ELF-1 (cell line): ENCODE measurements at places on chromosomes 7 and 10.

DNA sequence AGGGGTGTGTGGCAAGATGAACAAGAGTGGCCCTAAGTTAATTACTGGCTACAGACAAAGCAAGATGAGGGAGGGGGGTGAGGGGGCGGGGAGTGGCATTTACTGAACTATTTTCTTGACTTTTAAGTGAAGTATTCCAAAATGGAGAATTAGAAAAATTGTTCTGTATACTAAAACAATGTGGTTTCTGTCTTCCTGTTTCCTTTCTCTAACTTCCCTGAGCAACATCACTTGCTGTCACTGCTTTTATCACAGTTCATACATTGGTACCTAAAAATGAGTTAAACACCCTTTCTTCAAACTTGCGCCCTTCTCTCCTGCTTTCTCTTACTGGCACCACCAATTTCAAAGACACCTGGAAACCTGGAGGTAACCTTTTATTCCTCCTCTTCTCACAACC lies 21.6 kb downstream of the PDZD8 start:
- no peak for DNase-seq

DNA sequence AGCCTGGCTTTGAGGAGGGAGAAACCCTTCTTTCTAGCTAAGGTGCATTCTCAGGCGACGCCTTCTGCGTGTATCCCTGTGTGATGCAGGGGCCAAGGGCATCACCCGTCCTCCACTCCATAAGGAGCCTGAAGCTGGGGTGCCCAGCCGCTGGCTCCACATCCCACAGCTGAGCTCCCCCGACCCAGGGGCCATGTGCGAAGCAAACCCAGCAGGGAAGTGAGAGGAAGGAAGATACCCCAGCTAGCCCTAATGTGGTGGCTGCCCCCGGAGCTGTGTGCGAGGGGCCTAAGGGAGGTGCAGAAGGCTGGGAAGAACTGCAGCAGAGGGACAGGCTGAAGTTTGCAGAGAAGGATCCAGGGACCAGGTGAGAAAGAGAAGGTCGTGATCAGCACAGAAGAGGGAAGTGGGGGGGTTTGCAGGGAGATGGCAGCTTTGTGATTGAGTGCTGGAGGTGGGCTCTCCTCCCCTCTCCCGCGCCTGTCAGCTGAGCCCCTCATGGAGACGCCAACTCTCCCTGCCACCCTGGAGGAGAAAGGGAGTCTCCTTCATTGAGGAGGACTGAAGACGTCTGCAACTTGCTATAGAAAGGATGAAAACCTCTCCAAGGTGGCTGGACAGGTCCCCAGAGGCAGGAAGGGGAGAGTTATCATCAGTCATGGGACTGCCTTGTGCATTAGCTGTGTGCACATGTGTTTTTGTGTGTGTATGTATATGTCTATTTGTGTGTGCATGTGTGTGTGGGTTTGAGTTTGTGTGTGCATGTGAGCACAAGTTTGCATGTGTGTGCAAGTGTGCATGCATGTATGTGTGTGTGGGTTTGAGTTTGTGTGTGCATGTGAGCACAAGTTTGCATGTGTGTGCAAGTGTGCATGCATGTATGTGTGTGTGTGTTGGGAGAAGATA lies 3.5 kb upstream of the CALML5 start:
- no peak for DNase-seq

DNA sequence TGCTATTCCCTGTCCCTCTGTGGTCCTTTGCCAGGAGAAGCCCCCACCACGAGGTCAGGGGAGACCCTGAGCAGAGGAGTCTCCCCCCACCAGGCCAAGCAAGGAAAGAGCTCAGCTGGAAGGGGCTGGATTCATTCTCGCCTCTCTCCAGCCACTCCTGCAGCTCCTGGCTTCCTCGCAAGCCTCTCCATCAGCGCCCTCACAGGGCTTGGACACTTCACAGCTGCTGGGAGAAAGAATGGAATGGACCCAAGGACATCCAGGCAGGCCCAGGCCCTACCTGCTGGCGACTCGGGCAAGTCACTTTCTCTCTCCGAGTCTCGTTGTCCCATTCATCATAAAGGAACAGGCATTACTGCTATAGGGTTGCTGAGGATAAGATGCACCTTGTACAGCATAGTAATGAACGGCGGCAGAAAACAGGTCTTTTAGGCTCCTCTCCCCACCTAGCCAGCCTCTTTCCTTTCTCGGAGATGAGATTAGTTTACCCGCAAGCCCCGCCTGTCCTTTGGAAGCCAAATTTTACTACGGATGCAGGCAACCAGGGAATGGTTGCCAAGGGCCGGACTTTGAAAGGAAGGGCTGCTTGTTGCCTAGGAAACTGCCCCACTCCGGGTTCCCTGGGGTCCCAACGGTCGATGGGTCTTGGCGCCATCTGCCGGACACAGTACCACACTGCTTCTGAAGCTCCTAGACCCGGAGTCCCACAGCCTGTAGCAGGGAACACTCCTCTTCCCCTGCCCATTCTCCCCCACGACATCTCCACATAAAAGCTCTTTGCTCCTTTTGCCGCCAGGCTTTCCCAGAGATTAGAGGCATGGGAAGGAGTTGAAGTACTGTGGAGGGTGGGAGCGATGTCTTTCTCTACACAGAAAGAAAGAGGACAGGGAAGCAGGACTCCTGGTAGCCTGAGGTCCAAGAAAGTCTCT lies 22.3 kb downstream of the IMPDH1 start:
- DNase-seq, result peak; percentile 95

DNA sequence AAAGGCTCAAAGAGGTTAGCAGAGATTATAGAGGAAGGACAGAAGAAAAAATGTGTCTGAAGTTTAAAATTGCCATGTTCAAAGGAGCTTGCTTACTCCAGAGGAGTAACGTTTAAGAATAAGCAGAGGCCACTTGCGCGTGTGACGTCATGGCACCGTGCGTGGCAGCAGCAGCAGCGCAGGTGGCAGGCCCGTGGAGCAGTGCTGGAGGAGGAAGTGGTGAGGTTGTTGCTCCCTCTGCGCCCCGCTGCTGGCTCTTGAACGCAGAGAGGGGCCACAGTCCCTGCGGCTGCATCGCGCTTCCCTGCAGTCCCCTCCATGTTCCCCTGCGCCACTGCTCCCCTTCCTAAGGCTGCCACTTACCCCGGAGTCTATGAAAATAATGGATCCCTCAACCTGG lies 37.5 kb downstream of the GDI2 start:
- no peak for DNase-seq

GRCh38 chr10:77062381-77062780 lies 575.2 kb downstream of the KCNMA1 start:
- no peak for DNase-seq

GRCh38 chr7:23222439-23223030 lies 24.0 kb upstream of the GPNMB start:
- no peak for DNase-seq

GRCh38 chr10:35577926-35578617 lies 27.1 kb upstream of the GJD4 start:
- DNase-seq, result no peak

DNA sequence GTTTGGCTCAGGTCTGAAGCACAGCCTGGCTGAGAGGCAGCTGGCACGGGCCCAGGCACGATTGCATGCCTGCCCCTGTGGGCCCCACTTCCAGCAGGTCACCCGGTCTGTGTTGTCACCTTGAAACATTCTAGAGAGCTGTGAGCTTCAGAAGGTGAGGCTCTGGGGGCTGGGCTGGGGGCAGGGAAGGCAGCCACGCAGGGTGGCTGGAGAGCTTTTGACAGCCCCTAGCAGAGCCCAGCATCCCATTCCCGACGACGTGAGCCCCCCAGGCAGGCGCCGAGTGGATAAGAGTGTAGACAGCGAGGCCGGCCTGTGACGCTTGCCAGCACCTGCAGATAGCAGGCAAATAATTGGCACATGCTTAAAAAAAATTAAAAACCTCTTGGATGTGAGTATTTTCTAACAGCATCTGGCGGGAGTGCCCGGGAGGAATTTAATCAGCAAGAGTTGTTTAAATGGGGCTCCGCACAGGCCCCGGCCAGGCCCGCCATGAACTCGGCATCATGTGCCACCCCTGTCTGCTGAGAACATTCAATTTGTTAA lies 212.0 kb upstream of the TBX20 start:
- DNase-seq, result no peak

GRCh38 chr7:101539784-101540183 lies 89.3 kb downstream of the MYL10 start:
- no peak for DNase-seq

DNA sequence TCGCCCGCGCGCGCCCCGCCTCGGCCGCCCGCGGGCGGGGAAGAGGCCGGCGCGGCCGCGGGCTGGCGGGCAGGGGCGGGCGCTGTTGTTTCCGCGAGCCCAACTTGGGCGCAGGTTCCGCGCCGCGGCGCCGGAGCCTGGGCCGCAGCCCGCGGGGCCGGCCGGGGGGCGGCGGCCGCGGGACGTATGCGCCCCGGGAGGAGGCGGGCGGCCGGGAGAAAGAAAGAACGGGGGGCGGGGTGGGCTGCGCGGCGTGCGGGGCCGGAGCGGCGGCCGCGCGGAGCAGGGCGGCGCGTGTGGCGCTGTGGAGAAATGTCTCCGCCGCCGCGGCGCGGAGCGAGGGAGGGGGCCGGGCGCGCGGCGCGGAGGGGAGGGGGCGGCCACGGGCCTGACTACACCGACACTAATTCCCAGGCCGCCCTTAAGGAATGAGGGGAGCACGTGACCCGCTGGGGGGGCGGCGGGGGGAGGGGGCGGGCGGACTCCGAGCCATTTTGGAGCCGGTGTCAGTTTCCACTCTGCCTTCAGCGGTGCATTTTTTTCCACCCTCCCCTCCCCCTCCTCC lies at the start of gene BMI1:
Gene BMI1, plus strand, starts transcription at position 509 of the 565 bp plus-strand sequence. CDS start 5,351 bp downstream, outside the sequence.
- DNase-seq, result no peak

GRCh38 chr7:123537026-123537642 lies 2.7 kb upstream of the IQUB start:
- no peak for DNase-seq

GRCh38 chr10:15739254-15739970 lies 19.7 kb upstream of the ITGA8 start:
- DNase-seq, result no peak

DNA sequence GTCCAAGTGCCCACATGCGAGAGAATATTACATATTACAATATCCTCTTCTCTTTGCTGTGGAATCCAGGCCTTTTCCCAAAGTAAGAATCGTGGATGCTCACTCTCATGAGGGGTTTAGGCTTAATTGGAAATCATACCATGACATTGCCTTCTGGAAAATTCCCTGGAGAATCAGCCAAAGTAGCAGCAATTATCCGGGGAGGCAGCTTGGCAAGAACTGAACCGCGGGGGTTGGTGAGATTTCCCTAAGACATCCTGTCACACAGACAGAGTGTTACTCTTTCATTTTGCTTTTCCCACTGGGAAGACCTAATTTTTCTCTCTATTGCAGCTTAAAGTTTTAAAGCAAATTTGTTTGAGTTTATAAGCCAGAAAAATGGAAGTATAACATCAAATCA lies 463.6 kb upstream of the DPP6 start:
- DNase-seq, result no peak

GRCh38 chr10:77400033-77400432 lies 237.6 kb downstream of the KCNMA1 start:
- DNase-seq, result no peak

GRCh38 chr7:97693586-97693985 lies 38.3 kb upstream of the TAC1 start:
- DNase-seq, result no peak

- no peak for DNase-seq
Observed at GRCh38 chr7:30321089-30321881, 36.9 kb downstream of the ZNRF2 start.

DNA sequence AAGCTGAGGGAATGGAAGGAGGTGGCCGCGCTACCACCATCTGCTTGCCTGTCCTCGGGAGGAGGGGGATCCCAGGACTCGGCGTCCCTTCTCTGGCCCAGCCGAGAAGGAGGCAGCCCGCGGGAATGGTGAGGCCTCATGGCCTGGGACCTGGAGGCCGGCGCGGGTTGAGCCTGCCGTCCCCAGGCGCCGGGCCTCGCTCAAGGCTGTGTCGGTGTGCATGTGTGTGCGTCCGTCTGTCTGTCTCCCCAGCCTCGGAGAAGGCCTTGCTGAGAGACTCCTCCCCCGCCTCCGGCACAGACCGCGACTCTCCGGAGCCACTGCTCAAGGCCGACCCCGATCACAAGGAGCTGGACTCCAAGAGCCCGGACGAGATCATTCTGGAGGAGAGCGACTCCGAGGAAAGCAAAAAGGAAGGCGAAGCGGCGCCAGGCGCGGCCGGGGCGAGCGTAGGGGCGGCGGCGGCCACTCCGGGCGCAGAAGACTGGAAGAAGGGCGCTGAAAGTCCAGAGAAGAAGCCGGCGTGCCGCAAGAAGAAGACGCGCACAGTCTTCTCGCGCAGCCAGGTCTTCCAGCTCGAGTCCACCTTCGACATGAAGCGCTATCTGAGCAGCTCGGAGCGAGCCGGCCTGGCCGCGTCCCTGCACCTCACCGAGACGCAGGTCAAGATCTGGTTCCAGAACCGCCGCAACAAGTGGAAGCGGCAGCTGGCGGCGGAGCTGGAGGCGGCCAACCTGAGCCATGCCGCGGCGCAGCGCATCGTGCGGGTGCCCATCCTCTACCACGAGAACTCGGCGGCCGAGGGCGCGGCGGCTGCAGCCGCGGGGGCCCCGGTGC lies 1.3 kb downstream of the HMX3 start:
- DNase-seq, result peak; percentile 85
